ENCODE measurements at places on chromosomes 5 and 9.
A peak's percentile ranks its signal among the peaks of the same experiment; 100 is the strongest.

DNA sequence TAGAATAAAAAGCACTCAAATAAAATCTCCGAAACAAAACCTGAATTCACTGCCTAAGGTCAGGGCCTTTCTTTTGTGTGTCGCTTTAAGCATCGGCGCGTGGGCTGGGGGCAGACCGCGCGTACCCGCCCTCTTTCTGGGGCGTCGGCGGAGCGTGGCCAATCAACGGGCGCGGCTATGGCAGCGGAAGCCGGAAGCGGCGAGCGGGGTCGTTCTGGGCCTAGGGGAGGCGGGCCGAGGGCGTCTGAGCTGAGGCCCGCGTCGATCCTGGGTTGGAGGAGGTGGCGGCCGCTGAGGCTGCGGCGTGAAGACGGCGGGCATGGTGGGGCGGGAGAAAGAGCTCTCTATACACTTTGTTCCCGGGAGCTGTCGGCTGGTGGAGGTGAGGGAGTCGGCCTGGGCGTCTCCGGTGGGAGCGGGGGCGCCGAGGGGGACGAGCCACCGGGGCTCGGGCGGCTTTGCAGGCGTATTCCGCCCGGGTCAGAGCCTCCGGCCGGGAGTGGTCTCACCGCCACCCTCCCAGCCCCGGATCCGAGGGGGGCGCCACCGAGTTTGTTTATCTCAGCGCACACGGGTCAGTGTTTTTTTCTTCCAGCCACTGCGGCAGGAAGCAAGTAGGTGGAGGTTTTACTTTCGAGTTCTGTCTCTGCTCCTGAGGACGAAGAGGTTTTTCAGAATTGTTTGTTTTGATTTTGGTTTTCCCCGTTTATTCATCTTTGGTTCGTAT lies at the start of gene MAT2B:
Gene MAT2B, plus strand, starts transcription at position 252 of the 727 bp plus-strand sequence. Its CDS starts 68 bp downstream, at position 320.
- no peaks in the 10 kb centered on the region for H3K36me3 ChIP-seq
- peaks cover 11% of the 10 kb centered on the region for H3K4me1 ChIP-seq
- DNase-seq: peak; percentile 98
- no peaks in the 10 kb centered on the region for H3K27me3 ChIP-seq
- H3K27ac ChIP-seq: peak within 1 kb of the TSS; percentile 79
- peak within 1 kb of the TSS; percentile 68 for H3K4me3 ChIP-seq

GRCh38 chr5:93580063-93580926 lies 724 bp downstream of the NR2F1-AS1 start:
- no peaks in the 10 kb centered on the region for H3K36me3 ChIP-seq
- DNase-seq: peak; percentile 66
- H3K4me1 ChIP-seq: peaks cover 6% of the 10 kb centered on the region
- no peaks in the 10 kb centered on the region for H3K27me3 ChIP-seq

GRCh38 chr9:82333671-82334070 lies 345.1 kb downstream of the SPATA31D1 start:
- H3K27me3 ChIP-seq: no peaks in the 10 kb centered on the region
- H3K36me3 ChIP-seq: no peaks in the 10 kb centered on the region
- no peak overlapping the region for H3K4me3 ChIP-seq
- peaks cover 29% of the 10 kb centered on the region for H3K4me1 ChIP-seq

- no peaks in the 10 kb centered on the region for H3K4me1 ChIP-seq
- H3K27me3 ChIP-seq: no peaks in the 10 kb centered on the region
- no peak for DNase-seq
- no peak overlapping the region for H3K4me3 ChIP-seq
- no peaks in the 10 kb centered on the region for H3K36me3 ChIP-seq
Measured at GRCh38 chr9:7042124-7042523, 284.4 kb downstream of the KDM4C start.

DNA sequence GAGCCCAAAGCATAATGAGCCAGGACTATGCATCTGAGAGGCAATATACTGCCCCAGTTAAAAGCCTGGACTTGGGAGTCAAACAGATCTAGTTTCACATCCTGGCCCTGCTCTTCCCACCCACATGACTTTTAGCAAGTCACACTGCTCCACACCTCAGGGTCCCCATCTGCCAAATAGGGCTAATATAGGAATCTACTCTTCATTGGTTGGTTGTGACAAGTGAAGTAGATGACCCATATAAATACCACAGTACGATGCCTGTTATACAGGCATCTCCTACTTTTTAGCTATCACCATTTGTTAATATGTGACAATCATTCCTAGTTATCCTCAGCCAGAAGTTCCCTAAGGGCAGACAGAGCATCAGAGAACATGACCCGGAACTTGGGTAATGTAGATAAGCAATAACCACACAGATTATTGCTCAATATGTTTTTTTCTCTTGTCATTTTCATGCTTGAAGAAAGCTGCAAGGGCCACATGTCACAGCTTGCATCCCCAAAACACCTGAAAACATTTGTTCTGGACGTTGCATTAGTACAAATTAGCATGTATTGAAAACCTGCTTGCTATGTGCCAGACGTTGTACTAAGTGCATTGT lies 20.4 kb downstream of the ADAM19 start:
- peaks cover 36% of the 10 kb centered on the region for H3K36me3 ChIP-seq
- no peak for DNase-seq
- no peak overlapping the region for H3K27ac ChIP-seq
- H3K27me3 ChIP-seq: no peaks in the 10 kb centered on the region
- H3K4me3 ChIP-seq: no peak overlapping the region

DNA sequence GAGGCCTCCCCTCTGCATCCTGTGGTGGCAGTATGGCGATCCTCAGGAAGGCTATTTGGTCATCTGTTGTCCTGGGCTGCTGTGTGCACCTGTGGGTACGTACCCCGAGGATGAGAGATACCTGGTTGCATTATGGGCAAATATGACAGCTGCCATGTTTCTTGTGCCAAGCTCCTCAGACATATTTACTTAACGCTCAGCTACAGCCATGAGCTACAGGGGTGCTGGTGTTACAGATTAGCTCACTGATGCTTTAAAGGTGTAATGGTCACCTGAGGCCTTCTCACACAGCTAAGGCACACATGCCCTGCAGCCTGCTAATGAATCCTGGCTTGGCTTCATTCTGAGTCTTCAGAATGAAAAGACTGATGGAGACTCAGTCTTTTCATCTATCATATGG lies 12.0 kb downstream of the NDST1 start:
- H3K4me3 ChIP-seq: no peak overlapping the region
- H3K27ac ChIP-seq: no peak overlapping the region
- peaks cover 65% of the 10 kb centered on the region for H3K4me1 ChIP-seq
- DNase-seq: no peak

DNA sequence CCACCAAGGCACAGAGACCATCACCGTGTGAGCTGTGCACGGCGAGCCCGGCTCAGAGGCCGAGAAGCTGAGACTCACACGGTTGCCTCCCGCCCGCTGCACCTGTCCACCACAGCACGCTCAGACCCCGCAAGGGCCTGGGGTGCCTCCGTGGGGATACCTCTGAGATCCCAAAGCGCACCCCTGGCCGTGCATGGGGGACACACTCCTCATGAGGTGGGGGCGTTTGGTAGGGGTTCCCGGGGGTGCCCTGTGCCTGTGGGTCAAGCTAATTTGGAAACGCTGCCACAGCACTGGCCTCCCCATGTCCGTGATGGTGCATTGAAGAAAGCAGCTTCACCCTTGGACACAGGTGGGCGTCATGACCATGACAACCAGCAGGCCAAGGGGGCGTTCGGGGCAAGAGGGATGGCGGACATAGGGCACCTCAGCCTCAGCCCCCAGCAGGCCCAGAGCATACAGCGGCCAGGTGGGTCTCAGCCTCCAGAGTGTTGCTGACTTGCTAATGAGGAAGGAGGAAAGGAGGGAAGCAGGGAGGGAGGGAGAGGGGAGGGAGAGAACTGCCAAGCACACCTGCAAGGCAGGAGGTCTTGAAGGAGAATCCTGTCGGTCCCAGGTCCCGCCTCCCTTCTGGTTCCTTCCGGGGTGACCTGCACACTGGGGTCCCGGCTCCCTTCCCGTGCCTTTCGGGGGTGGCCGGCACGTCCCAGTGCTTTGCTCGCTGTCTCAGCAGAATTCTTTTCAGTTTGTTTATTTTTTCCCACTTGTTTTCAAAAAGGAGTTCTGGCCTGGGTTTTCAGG lies 34.7 kb downstream of the GLT6D1 start:
- H3K4me1 ChIP-seq: no peaks in the 10 kb centered on the region
- H3K27me3 ChIP-seq: no peaks in the 10 kb centered on the region
- no peak overlapping the region for H3K27ac ChIP-seq

DNA sequence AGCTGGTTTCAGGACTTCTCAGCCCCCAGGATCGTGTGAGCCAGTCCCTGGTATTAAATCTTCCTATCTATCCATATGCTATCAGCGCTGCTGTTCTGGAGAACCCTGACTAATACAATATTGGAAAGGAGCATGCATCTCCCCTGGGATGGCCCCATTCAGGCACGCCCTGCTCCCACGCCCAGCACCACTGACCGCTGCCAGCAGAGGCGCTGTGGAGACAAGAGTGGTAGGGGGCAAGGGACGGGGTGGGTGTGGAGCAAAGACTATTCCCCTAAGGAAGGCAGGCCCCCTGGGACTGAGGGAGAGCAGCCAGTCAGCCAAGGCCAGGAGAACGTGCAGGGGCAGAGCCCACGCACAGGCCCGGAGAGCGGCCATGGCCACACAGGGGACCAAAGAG lies 116.0 kb downstream of the VAV2 start:
- no peak for DNase-seq
- peaks cover 31% of the 10 kb centered on the region for H3K4me1 ChIP-seq
- H3K27ac ChIP-seq: no peak overlapping the region
- no peak overlapping the region for H3K4me3 ChIP-seq
